Fibroblast of skin of right quadriceps (primary cell): ENCODE measurements at places on chromosomes 2 and 18.

- peak; percentile 98 for DNase-seq
Measured at GRCh38 chr2:234840336-234840735, 111.5 kb upstream of the SH3BP4 start.

DNA sequence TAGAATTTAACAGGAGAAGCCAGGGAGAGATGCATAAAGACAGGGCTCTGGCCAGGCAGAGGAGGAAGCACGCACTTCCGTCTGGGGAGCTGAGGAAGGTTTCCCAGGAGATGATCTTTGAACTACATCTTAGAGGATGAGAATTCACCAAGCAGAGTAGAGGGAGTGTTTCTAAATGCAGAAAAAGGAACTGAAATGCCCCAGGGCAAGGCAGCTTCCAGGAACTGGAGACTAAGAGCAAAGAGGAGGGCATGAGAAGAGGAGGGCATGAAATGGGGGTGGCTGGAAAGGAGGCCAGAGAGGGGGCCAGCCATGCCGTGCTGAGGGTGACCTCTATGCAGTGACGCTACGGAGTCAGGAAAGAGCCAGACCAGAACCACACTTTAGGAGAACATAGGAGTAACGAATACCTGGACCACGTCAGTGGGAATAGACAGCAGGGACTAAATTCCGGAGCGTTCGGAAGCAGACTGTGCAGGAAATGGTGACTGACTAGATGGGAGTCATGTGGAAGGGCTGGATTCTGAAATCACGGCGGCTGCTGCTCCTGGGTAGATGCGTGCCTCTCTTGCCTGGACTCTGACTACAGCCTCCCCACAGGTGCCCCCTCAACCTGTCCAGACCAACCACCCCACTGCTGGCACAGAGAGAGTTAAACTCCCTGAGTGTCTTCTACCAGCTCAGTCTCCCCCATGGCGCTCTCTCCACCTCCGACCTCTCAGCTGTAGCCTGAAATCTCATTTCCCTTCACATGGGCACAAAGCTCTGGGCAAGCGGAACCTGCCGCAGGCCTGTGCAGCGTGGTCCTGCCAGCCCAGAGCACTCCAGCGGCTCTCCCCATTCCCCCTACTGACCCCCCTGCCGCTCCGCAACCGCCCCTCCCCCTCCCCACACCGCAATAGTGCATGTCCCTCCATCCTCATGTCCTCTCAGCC is 87.0 kb upstream of the RTN4 start:
- no peak for DNase-seq

- no peak for DNase-seq
Measured at GRCh38 chr2:66772618-66773017, 337.7 kb downstream of the MEIS1 start.

DNA sequence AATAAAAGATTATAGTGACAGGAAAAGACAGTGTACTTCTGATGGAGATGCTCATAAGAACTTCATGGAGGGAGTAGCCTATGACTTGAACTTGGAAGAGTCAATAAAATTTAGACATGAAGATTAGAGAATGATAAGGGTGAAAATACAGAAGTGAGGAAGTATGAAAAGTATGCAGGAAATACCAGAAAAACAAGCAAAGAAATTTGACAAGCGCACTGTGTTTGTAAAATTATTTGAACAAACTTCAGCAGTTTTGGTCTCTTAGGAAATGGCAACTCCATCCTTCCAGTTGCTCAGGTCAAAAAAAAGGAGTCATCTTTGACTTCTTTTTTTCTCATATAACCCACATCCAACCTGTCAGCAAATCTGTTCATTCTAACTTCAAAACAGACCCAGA is 864.0 kb upstream of the ZEB2 start:
- DNase-seq = no peak

DNA sequence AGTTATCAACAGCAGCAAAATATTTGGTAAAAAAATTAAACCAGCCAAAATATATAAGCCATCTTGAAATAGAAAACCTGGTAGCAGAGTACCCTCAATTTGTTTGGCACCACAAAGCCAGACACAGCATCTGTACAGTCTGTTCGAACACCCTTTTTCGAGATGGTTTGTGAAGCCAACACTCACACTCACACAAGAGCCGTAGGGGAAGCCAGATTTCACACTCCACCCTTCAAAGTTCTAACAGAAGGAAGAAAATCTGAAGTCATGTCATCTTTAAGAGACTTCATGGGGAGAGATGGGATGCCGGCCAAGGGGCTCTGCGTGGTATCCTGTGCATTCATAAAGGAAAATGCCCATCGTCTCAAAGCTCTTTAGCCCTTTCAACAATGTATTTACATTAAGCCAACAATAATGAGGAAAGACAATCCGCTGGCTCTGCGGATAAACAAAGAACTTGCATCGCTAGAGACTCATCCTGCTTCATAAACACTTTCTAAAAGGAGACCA is 451.5 kb upstream of the CHST9 start:
- no peak for DNase-seq

DNA sequence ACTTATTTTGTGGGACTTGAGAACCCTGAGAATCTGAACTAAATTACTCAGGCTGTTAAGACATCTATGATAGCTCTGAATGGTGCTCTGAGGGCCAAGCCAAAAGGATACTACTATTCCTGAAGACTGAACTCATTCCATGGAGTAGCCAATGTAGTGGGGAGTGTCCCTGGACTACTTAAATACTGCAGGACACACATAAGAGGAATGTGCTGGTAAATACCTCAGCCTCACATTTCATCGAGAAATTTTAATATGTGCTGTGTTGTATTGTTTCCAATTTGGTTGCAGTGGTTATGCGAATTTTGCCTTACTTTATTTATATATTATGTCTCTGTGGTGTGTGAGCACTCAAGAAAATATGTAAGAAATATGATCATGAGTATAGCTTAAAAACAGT is 264.4 kb upstream of the FIGN start:
- peak; percentile 75 for DNase-seq

- no peak for DNase-seq
Measured at GRCh38 chr2:20141806-20142205, 83.1 kb downstream of the SDC1 start.

DNA sequence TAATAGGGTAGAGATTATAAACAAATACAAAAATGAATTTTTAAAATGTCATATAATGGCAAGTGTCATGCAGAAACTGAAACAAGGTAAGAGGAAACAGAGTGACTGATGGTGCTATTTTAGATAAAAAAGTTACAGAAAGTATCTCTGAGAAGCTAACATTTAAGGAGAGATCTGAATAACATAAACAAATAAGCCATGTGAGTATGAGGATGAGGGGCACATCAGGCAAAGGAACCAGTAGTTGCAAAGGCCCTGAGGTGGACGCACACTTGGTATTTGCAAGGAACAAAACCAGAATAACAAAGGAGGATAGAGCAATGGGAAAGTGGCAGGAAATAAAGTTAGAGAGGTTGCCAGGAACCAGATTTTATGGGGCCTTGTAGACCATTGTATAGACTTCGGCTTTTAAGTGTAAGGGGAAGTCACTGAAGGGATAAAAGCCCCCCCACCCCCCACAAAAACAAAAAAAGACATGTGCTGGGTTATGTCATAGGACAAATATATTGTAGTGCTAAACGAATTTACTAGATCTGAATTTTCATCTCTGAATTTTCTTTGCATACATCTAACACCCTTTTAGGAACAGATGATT is 159.2 kb downstream of the DTNB start:
- DNase-seq = no peak

DNA sequence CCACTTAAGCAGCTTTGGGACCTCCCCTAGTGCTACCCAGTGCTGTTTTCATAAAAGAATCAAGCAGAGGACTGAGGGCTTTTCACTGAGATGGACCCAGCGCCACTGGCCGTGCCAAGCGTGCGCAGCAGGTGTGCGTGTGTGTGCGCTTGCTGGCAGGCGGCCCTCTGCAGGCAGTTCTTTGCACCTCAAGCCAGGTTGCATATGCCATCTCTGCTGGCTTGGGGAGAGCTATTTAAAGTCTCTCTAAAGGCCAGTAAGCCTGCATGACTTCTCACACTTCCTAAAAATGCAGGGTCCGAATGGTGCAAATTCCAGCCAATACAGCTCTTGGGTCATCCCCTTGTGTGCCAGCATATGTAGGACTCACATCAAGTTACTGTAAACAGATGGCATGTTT is 255.5 kb downstream of the RNF152 start:
- DNase-seq = no peak

DNA sequence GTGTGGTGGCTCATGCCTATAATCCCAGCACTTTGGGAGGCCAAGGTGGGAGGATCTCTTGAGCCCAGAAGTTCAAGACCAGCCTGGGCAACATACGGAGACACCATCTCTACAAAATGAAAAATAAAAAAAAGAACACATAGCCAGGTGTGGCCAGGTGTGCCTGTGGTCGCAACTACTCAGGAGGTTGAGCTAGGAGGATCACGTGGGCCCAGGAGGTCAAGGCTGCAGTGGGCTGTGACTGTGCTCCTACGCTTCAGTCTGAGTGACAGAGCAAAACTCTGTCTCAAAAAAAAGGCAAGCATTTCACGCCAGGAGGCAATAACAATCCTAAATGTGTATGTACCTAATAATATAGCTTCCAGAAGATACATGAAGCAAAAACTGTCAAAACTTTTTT is 27.8 kb downstream of the USP40 start:
- no peak for DNase-seq
